ENCODE measurements at places on chromosomes 1 and 21. TPM values are rescaled to one million over a fixed set of nuclear protein-coding genes. Genes with fewer than 3 reads are reported as not detected.

The PGLYRP4 gene
- total RNA-seq = 3.1 TPM

DNA sequence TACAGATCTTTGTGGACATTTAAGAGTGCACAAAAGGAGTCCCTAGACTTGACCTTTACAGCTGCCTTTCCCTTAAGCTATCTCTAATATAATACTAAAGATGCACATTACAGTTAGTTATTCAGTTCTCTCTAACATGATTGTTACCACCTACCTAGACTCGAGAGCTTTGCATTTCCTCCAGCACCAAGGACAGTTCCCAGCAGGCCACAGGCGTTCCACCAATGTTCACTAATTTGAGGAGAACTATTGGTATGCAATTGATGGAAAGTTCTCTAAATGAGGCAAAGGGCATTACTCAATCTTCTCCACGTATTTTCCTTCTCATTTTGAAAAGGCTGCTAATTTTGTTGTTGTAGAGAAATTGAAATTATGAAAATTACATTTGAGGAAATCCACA, 5.4 kb upstream of the NTNG1 start:
- no peak overlapping the region for H3K4me3 ChIP-seq
- H3K4me1 ChIP-seq = peaks cover 6% of the 10 kb centered on the region
- peaks cover 6% of the 10 kb centered on the region for H3K27me3 ChIP-seq

GRCh38 chr1:46285730-46286477, 17.5 kb downstream of the LRRC41 start:
- H3K4me1 ChIP-seq = no peaks in the 10 kb centered on the region
- no peaks in the 10 kb centered on the region for H3K27me3 ChIP-seq
- H3K4me3 ChIP-seq = no peak overlapping the region

DNA sequence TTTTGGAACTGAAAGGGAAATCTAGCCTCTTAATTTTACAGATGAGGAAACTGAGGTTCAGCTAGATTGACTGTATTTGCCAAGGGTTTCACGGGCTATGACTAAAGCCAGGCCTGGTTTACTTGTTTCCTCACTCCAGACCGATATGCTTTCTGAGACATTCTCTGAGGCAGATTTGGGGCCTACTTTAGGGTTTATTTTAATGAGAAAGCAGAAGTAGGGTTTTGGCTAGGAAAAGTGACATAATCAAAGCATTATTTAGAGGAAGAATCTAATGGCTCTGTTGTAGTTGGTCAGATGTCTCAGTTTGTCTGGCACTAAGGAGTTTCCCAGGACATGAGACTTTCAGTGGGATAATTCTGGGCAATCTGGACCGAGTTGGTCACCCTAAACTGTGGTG, 1.5 kb upstream of the RPTN start:
- H3K4me3 ChIP-seq = no peak overlapping the region
- no peaks in the 10 kb centered on the region for H3K36me3 ChIP-seq
- DNase-seq = no peak
- H3K4me1 ChIP-seq = no peaks in the 10 kb centered on the region
- no peak overlapping the region for H3K27ac ChIP-seq

DNA sequence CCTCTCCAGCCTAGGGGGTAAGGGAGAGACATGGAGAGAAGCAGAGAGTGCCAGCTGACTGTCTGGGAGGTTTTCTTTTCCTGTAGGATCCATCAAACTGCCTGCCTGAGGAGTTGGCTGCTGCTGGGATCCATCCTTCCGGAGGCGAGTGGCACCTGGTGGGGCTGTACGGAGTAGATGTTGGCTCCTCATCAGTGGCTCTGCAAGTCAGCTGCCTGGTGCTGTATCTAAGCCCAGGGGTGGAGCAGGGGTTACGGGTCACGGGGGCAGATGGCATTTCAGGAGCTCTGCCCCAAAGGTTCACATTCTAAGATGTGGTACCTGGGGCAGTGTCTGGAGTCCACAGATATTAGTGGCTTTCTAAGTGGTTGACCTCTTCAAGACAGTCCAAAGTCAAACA, 128.0 kb downstream of the ACTL8 start:
- H3K27me3 ChIP-seq = peaks cover 4% of the 10 kb centered on the region
- no peaks in the 10 kb centered on the region for H3K4me1 ChIP-seq
- H3K36me3 ChIP-seq = no peaks in the 10 kb centered on the region

Data from lung (tissue), 17 donors.